ENCODE measurements at places on chromosomes 16 and 17. TPM values are rescaled to one million over a fixed set of nuclear protein-coding genes. Genes with fewer than 3 reads are reported as not detected.
A peak's percentile ranks its signal among the peaks of the same experiment; 100 is the strongest.

DNA sequence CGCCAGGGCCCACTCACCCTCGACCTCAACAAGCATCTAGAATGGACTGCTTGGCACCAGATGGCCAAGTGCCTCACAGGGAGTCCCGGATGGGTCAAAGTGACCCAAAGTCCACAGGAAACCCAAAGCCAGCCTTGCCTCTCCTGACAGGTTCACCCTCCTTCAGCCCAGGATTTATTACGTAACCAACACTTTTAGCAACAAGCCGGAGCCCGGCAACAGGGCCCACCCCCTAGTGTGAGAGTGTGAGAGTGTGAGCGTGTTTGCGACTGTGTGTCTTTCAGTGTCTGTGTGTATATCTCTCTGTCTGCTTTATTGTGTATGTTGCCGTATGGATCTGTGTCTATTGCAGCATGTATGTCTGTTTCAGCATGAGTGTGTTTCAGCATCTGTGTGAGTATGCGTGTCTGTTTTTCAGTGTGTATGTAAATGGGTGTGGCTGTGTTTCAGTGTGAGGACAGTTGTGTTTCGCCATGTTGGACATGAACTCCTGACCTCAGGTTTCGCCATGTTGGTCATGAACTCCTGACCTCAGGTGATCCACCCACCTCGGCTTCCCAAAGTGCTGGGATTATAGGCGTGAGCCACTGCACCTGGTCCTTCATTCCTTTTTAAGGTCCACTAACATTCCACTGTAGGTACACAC is 13.7 kb upstream of the PEMT start:
- no peak for DNase-seq

DNA sequence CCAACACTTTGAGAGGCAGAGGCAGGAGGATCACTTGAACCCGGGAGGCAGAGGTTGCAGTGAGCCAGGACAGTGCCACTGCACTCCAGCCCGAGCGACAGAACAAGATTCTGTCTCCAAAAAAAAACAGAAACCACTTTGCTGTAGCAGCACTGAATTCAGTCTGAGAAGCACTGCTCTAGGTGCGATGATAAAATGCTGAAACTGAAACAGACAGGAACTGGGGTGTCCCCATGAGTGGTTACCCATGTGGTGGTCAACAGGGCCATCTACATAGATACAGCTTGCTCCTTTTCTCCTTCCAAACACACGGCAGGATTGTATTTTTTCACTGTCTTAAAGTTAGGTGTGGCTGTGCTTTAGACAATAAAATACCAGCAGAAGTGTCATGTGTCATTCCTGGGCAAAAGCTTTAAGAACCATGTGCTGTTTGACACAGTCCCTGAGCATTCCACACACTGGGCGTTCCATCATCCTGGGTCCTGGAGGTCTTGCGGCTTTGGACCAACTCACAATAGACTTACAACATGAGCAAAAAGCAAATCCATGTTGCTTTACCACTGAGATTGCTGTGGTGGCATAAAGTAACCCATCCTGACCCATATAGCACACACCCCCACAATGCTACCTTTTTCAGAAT is 11.5 kb downstream of the GAS7 start:
- DNase-seq, result no peak

DNA sequence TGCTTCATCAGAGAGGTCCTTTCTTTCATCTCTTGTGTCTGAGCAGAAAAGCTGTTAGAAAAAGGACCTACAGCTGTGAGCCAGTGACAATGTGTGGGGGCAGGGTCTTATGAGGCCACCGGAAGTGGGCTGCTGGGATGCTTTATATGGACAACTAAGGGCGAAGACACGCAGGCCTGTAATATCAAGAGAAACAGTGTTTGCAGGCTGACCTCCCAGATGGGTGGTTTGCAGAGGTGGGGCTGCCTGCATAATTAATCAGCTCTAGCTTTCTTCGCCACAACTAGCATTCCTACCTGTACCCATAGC is 30.4 kb upstream of the SALL1 start:
- no peak for DNase-seq

DNA sequence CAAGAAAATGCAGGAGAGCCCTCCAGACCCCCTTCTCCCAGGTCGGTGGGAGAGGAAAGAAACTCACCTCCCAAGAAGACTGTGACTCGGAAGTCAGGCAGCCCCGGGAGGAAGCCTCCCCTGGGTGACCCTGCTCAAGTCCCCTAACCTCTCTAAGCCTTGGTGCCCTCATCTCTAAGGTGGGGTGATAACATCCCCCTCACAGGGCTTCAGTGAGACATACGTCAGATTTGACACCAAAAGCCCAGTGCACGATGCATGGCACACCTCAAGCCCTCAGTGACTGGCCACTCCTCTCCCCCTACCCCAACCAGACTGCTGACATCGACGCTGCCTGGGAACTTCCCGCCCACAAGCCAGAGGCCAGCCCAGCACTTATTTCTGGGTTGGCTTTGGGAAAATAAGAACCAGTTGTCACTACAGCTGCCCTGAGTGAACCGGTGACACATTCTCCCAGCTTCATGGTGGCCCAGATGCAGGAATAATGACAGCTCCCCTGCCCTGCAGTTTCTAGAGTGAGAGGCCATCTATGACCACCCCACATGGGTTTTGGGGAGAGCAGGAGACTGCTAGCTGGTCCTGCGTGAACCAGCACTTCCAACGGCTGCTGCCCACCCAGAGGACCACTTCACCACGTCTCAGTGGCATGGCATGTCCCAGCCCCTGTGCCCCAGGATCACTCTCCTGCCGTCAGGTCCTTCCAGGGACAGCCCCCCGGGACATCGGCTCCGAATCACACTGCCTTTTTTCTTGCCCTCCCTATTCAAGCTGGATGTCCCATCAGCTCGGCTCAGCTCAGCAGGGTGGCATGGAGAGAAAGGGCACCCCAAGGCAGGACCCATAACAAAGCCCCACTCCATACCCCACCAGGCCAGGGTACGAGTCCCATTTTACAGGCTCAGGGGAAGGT is 9.5 kb downstream of the KNOP1 start:
- no peak for DNase-seq

The C16orf95 gene
- 13.6 TPM for total RNA-seq

DNA sequence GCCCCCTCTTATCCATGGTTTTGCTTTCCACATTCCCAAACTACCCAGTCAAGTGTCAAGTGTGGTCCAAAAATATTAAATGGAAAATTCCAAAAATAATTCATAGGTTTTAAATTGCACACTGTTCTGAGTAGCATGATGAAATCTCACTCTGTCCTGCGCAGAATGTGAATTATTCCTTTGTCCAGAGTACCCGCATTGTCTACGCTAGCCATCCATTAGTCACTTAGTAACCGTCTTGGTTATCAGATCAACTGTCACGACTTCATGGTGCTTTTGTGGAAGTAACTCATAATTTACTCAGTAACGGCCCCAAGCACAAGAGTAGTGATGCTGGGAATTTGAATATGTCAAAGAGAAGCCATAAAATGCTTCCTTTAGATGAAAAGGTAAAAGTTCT is 94.9 kb downstream of the SLC39A11 start:
- DNase-seq, result no peak

DNA sequence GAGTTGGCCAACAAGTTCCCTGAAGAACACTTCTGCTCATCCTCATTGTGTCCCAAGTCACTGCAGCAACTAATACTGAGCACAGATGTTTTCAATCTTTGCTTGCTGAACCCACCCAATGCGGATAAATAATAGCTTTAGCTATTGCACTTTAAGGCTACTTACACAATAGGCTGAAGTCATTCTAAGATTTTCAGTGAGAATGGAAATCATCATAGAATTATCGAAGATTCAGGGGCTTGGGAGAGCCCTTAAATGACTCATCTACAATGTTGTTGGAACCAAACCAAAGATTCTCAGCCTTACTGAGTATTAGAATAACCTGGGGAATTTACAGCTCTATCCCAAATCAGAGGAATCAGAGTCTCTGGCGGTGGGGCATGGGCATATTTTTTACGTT is 51.2 kb downstream of the SYCE1L start:
- no peak for DNase-seq

DNA sequence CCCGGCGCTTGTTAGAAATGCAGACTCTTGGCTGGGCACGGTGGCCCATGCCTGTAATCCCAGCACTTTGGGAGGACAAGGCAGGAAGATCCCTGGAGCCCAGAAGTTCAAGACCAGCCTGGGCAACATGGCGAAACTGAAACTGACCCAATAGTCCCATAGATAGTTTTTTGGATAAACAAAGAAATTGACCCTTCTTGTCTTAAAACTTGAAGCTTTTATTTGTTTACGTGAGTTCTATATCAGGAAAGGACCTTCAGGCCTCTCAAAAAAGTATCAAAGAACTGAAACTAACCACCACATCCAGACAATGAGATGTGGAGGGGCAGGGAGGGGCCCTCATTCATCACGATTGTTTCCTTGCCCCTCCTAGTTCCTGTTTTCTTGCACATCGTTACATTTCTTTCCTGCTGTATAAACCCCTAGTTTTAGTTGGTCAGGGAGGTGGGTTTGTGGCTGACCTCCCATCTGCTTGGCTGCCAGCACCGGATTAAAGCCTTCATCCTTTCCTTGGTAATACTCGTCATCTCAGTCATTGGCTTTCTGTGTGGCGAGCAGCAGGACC is 29.9 kb upstream of the PRM1 start:
- peak; percentile 70 for DNase-seq

The C16orf96 gene
- 0.16 TPM for total RNA-seq

GRCh38 chr17:34140006-34140405 is 115.1 kb upstream of the CCL2 start:
- DNase-seq, result no peak

The MAPT gene
- total RNA-seq, result 1.3 TPM

DNA sequence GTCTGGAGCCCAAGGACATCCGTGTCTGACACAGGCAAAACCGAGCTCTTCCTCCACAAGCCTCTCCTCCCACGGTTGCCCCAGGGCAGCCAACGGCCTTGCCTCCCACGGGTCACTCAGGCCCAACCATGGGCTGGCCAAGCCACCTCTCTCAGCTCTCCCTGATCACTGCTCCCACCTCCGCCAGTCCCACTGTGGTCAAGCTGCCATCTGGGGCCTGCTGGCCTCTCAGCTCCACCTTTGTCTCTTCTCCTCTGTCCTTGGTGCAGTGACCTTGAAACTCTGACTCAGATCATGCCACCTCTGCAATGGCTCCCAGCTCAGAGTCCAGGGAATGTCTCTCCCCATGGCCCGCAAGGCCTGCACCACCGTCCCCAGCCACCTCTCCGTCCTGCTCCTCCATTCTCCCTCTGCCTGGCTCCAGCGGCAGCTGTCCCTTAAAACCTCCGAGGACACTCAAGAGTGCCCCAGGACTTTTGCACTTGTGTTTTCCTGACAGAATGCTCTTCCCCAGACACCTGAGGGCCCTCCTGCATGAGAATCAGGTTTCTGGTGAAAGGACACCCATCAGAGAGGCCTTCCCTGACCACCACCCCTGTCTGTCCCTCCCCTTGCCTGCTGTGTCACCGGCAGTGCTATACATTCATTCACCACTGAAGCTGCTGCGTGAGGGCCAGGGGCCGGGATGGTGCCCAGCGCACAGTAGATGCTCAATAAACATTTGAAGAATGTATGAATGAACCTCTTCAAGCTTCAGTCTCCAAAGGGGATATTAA is 19.3 kb downstream of the PEMT start:
- DNase-seq, result no peak

DNA sequence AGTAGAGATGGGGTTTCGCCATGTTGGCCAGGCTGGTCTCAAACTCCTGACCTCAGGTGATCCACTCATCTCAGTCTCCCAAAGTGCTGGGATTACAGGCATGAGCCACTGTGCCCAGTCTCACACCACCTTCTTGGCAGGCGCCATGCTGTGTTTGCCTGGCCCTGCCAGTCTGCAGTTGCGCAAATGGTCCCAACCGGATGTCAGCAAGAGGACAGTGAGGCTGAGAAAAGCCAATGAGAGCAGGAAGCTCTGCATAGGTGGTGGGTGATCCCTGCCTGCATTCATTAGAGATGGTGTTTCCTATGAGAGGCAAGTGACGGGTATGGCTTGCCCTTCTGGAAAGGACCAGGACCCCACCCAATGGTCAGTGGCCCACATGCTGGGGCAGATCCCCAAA is 59.3 kb downstream of the PECAM1 start:
- DNase-seq, result no peak

Measured in activated CD8-positive, alpha-beta T cell treated with anti-CD3 and anti-CD28 coated beads for 36 hours (primary cell).